ENCODE measurements at places on chromosomes 1 and 21.

GRCh38 chr1:76142771-76143540, 68.4 kb downstream of the ST6GALNAC3 start:
- DNase-seq, result no peak

GRCh38 chr1:18602533-18603211, 28.0 kb upstream of the PAX7 start:
- no peak for DNase-seq

DNA sequence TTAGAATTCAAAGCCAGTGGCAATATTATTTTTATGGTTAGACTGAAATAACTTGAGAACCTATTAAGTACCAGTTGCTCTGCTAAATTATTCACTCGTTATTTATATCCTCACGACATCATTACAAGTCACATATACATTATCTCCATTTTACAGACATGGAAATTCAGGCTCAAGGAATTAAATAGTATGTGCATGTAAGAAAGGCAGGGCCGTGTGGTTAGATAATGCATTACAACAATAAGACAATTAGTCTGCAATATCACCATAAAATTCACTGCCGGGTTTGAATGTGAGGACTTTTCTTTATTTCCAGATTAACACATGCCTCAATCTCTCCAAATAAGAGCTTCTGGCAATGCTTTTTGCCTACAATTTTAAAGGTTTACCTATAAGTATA, 523.4 kb downstream of the PTBP2 start:
- DNase-seq, result no peak

- DNase-seq, result no peak
Observed at GRCh38 chr1:6898974-6899539, 113.8 kb downstream of the CAMTA1 start.

GRCh38 chr1:24048205-24048869, 63.6 kb downstream of the MYOM3 start:
- DNase-seq, result no peak

DNA sequence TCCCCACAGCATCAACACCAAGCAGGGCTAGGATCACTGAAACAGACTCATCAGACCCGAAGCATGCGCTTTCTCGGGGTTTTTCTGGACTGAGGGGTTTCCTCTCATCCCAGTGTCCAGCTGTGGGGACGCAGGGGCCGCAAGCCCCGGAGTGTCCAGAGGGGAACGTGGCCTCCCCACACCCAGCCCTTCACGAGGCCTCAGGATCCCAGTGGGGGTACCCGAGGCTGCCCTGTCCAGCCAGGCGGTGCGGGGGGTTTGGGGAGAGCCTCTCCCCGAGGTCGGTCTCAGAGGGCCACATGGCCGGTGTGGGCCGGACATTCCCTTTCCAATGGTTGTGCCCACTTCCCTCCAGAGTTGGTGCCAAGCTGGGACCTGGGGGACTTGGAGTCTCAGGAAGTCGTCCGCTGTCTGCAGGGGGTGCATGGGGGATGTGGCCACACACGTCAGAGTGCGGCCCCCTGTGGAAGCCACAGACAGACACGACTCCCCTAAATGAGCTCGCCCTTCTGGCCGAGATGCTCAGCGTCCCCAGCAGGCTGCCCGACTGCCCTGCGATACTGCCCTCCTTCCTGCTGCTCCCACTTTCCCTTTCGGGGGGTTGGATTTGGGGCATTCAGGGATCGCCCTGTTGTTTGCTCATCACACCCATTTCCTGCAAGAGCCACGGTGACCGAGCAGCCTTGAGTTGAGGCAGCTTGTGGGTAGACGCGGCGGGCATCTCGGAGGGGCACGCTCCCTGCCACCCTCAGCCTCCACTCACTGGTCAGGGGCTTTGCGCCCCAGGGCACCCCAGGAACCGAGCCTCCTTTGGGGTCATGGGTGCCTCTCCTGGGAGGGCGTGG, 4.1 kb downstream of the COL6A1 start:
- no peak for DNase-seq

- no peak for DNase-seq
Observed at GRCh38 chr1:235342039-235342438, 13.7 kb downstream of the GGPS1 start.

DNA sequence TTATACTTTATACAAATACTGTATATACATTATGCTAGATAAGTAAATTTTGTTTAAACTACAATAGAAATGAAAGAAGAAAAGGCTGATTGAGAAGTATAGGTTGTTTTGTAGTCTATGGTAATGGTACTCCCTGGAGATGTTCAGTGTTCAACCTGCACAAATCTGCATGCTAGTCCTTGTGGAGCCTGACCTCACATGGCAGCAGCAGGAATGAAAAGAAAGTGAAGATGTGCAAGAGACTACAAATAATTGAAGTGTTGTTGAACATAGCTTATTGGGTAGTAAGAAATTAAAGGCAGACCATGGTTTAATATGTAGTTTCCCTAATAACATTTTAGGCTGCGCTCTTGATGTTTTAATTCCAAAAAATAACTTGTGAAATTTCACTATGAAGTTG, 201.2 kb downstream of the TGFB2 start:
- no peak for DNase-seq

DNA sequence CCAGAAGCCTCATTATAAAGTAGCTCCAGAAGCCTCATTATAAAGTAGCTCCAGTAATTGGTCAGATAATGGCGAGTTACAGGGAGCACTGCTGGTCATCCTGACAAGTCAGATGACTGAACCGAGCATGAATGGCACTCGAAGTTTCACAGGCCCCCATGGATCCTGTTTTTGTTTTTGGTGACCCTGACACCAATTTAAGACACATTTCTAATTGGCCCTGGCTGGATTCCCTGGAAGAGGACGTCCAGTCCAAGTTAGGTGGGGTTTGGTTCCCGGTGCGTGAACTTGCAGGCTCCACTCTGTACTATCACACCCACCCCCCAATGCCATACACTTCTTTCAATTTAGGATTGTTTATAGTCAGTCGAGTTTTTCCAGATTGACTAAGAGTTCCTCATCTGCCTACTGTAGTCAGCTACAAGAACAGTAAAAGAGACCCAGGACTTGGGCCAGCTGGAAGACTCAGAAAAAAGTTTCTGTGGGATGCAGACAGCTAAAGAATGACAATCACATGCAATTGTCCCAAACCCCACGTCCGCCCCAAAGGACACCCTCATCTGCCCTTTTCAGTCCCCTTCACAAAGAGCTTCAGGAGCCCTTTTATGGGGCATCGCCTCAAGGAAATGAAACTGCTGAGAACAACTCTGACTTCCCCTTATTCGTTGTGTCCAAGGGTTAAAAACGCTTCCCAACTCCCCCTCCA, 2.7 kb downstream of the DHRS3 start:
- no peak for DNase-seq

DNA sequence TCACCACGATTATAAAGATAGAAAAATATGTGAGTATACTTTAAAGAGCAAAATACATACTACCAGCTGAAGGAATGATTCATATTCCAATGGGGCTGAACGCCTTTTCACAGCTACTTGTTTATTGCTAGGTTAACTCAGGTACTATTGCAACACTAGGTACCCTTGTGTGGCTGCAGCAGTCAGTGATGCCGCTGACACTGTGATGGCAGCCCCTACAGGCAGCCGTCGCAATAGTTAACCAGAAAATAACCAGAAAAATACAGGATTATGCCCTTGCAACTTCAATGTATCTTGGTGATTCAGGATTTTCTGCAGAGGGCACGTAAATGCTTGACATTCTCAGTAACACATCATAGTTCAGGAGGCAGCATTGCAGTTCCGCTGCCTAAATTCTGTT, 1.6 kb upstream of the MARK1 start:
- no peak for DNase-seq

DNA sequence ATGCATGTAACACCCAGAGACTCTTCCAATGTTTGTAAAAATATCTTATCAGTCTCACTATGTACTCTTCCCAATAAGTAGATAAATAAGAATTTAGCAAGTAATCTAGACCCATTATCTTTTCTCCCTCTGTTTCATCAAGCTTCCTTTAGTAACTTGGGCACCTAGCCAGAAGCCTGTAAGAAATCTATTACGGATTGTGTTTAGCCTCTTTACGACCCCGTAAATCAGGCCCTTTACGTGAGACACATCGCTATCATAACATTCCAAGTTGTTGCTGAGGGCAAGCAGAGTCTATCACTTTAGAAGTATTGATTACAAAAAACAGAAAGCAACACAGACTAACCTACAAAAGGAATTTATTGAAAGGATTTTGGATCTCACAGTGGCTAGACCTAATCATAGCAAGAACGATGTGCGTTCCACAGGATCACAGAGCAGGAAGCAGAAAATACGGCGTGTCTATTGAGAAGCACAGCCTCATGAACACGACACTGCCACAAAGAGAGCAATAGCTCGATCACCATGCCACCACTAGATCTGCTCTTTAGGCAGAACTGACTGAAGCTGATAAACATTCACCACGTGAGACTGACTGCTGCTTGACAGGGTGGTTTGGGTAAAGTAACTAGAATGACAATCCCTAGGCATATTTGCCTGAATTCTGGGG, 922.1 kb downstream of the AMY1C start:
- no peak for DNase-seq

DNA sequence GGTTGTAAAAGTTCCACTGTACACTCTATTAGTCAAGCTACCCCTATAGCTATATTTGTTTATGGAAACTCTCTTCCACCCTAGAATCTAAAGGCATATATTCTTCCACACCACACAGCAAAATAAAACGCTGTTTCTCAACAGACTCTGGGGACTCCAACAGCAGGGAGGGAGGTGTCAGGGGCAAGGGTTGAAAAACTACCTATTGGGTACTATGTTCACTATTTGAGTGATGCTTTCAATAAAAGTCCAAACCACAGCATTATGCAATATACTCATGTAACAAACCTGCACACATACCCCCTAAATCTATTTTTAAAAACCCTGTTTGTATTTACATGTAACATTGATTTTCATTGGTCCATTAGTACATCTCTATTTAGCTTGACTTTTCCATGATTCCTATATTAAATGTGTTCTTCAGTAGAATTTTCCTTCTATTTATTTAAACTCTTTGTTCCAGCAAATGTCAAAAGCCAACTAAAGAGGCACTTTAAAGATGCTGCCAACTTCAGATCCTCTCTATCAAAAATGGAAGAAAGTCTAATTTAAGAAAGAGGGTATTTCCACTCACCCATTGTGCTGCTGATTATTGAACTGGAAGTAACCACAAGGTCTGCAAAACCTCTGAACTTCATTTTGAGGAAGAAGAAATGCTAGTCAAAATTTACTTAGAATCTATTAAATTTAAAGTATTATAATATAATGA, 26.2 kb downstream of the RGS7 start:
- DNase-seq, result no peak
